ENCODE measurements at places on chromosomes 16 and 17.

- no peak for DNase-seq
These were observed 849.8 kb upstream of the RBFOX1 start for GRCh38 chr16:6482696-6483468.

- DNase-seq: no peak
These were observed 15.2 kb upstream of the CLEC18C start for GRCh38 chr16:70158261-70158939.

DNA sequence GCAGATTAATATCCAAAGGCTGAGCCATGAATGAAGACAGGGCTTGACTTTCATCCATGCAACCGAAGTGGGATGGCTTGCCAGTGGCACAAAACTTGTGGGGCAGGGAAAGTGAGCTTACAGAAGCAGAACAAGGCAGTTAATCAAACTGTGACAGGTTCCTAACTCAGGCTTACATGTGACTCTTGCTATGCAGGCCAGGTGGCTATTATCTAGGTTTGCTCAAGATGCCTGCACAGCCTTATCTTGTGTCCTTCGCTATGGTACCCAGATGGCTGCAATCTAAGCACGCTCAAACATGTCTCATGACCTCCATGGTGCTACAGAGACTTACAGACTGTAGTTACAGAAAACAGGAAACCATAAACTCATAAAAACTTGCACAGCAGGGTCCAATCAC, 8.6 kb upstream of the DNAH9 start:
- no peak for DNase-seq

DNA sequence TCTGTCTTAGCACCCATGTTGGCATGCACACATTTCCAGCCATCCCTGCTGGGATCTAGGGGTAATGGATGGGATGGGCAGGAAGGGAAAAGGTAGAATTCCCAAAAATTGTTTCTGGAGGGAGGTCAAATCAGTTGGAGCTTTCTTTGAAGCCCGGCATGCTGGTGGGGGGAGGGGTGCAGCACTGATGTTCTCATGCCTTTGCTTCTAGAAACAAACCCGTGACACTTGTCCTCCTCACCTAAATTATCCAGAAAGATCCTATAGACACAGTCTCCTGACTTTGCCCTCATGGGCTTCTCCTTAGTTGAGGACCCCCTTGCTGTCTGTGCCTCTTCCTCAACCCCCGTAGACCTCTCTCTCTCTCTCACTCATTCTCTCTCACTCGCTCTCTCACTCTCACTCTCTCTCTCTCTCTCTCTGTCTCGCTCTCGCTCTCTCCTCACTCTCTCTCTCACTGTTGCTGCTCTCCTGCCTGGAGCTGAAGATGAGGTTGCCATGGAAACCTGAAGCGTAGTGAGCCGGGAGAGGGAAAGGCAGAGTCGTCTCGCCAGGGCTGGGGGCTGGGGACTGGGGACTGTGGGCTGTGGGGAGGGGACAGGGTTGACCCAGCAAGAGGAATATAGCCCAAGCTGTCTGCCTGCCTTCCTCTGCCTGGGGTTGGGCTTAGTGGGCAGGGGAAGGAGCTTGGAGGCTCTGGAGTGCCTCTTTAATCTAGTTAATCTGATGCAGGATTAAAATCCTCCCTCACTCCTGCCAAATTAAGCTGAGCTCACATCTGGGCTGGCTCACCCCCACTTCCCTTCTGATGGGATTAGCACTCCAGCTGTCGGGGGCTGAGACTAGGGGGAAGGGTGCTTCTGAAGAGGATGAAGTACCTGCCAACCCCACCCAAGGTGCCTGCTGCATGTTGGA, 16.1 kb downstream of the LASP1 start:
- peak; percentile 44 for DNase-seq
